Mesothelial cell of epicardium (in vitro differentiated cells): ENCODE measurements at places on chromosomes 3 and 15.
A peak's percentile ranks its signal among the peaks of the same experiment; 100 is the strongest.

- peak; percentile 39 for DNase-seq
Observed at GRCh38 chr3:69784954-69785514, 45.8 kb downstream of the MITF start.

GRCh38 chr3:196932600-196932999 lies 9.7 kb downstream of the NCBP2 start:
- no peak for DNase-seq

DNA sequence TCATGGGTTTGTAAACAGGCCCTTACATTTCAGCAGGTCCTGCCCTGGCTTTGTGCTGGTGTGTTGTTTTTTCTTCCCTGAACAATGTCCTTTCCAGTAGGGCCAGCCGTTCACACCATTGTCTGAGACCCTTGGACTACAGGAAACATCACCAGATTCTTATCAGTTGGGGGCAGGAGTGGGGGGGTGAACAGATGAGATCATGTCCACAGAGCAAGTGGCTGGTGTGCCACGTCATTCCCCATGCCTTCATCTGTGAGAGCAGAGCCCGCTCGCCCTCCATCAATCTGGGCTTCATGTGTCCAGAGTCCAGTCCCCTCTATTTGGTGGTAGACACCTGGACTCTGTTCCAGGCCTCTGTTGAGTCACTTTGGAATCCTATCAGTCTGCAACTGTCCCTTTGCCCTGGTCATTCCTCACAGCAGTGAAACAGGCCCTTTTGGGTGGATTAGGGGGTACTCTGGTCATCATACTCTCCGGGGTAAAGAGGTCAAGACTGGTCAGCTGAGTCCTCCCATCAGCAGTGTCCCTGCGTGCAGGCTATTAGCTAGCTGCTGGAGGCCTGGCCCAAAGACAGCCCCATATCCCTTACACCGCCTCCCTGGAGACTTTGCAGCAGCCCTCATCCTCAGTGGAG lies 15.0 kb downstream of the SEMA3G start:
- no peak for DNase-seq

DNA sequence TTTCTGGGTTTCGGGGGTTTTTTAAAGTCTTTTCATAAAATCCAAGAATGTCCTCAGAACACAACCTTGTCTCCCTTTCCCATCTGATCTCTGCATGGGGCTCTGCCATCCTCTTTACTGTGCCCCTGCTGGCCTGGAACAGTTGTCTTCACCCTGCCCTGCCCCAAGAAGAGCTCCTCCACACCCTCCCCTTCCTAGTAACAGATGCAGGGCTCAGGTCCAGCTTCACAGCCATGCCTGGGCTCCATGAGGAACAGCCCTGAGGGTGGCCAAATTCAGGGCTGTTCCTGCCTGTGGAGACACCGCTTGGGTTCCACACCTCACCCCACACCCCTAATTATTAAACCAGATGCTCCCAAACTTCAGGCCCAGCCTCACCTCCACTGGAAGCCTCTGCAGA lies 12.9 kb upstream of the ULK3 start:
- DNase-seq = no peak

DNA sequence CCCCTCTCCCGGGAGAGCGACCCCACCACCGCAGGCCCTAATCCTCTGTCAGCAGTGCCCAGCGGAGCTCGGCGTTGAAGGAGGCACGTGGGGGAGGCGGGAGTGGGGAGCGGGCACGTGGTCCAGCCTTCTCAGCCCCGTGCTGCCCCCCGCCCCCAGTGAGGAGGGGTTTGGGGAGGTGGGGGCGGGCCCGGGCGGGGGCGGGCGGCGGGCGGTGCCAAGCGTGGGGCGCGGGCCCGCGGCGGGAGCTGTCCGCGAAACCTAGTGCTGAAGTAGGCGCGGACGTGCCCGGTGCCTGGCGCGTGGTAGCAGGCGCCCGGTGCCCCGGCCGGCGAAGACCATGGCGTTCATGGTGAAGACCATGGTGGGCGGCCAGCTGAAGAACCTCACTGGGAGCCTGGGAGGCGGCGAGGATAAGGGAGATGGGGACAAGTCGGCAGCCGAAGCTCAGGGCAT lies at the start of gene CPLX3:
CPLX3 (plus strand) TSS at position 264 of the 456 bp plus-strand sequence; CDS start at position 341, 77 bp downstream.
- peak; percentile 47 for DNase-seq
